ENCODE measurements at places on chromosomes 1 and 21.

DNA sequence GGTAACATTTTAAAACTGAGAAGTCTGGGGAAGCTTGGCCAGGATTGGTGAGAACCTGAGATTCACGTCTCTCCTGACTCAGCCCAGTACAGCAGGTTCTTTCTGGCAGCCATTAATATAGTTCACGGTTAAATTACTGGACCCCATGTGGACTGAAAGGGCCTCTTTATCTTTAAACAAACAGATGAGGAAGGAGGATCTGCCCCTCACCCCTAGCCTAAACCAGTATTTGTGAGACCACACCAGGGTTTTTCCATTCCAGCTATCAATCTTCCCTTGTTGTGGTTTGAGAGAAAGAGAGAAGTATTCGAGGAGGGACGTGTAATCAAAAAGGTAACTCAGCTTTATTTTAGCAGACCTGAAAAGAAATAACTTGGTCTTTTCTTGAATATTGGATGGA, 137.1 kb downstream of the PROX1 start:
- no peak for DNase-seq

GRCh38 chr1:183841950-183842794, 37.3 kb downstream of the RGL1 start:
- DNase-seq, result no peak

GRCh38 chr21:17901458-17902079, 82.4 kb upstream of the C21orf91 start:
- DNase-seq, result no peak

DNA sequence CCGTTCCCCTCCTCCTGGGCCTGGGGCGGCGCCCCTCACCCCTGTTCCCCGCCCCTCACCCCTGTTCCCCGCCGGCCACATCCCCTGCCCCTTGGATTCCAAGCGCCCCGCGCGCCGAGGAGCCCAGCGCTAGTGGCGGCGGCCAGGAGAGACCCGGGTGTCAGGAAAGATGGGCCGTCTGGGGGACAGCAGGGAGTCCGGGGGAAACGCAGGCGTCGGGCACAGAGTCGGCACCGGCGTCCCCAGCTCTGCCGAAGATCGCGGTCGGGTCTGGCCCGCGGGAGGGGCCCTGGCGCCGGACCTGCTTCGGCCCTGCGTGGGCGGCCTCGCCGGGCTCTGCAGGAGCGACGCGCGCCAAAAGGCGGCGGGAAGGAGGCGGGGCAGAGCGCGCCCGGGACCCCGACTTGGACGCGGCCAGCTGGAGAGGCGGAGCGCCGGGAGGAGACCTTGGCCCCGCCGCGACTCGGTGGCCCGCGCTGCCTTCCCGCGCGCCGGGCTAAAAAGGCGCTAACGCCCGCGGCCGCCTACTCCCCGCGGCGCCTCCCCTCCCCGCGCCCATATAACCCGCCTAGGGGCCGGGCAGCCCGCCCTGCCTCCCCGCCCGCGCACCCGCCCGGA, at the start of gene TP73:
Gene TP73, plus strand, starts transcription at position 587 of the 618 bp plus-strand sequence. CDS start 29,850 bp downstream, outside the sequence.
- no peak for DNase-seq

Data from activated CD4-positive, alpha-beta T cell treated with anti-CD3 and anti-CD28 coated beads, Interleukin-2, amount 50 U/mL, for 24 hours (primary cell).